ENCODE measurements at places on chromosomes 3 and 15.

DNA sequence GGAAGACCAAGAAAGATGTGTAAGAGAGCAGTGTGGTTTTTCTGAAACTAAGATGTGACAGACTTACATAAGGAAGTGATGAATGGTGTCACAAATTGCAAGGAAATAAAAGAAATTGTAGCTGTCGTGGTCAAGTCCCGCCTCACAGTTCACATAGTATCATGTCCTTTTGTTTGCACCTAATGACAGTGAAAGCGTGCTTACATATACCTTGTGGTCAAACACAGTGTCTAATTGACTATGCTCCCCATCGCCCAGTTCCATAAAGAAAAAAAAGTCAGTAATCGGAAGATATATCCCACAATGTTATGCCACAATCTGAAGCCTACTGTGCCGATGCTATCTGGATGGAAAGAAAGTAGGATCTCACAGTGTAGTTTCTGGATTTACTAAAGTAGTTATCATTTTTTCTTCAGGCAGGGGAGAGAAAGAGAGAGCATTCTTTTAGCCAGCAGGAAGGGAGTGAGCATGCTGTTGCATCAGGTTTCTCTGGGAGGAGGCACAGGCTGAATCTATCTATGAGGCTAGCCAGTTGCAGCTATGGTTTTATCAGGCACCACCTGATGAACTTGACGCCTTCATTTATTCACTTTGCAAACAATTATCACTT, 9.8 kb upstream of the PLSCR1 start:
- no peak for DNase-seq

GRCh38 chr3:119388577-119388976, 74.8 kb downstream of the TMEM39A start:
- no peak for DNase-seq

GRCh38 chr3:116930786-116931185, 221.2 kb downstream of the TUSC7 start:
- no peak for DNase-seq

DNA sequence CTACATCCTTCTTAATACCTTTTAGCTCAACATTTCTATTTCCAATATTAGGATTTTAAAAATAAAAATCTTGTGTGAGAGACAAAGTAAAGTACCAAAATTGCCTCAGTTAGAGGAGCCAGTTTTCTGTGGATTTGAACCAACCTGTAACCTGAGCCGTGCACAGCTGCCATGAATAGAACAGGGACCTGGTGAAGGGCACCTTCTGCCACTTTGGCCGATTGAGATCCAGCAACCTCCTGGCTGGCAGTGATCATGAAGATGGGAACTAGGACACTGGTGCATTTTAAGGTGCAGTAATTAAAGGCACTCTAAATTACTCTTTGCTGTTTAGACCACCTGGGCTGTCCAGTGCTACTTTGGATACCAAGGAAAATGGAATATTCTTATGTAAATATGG, 34.3 kb upstream of the TRAK1 start:
- DNase-seq = no peak

DNA sequence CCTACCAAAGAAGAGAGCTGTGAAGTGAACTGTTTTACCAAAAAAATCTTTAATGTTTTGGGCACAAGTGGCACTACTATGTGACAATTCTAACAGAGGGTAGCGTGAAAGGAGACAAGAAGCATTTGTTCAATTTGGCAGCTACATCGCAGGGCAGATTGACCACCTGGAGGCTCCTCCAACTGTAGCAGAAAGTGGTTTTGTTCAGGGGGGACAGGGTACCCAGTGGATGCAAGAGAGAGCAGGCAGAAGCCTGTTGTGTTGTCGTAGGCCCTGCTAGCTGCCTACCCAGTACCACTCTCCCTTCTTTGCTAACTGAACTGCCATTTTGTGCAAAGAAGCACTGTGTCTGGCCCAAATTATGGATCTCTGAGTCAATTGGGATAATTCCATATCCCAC, 54.8 kb upstream of the SYN2 start:
- DNase-seq = no peak

DNA sequence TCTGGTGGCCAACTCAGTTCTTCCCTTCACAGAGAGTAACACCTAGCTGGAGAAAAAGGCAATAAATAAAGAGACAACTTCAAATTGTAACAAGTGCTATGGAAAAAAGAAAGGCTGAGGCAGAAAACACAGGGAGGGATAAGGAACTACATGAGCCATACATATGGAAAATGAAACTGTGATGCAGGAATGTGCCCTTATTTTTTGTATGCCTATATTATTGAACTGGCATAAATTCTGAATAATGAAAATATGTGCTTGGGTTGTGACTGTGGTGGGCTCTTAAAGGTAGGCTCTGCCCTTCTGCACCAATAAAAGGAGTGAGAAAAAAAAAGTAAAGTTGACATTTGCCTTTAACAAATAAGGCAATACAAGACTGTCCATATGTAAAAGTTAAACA, 19.6 kb downstream of the FHIT start:
- DNase-seq = no peak

GRCh38 chr15:92494806-92495336, 101.2 kb downstream of the ST8SIA2 start:
- DNase-seq = no peak

DNA sequence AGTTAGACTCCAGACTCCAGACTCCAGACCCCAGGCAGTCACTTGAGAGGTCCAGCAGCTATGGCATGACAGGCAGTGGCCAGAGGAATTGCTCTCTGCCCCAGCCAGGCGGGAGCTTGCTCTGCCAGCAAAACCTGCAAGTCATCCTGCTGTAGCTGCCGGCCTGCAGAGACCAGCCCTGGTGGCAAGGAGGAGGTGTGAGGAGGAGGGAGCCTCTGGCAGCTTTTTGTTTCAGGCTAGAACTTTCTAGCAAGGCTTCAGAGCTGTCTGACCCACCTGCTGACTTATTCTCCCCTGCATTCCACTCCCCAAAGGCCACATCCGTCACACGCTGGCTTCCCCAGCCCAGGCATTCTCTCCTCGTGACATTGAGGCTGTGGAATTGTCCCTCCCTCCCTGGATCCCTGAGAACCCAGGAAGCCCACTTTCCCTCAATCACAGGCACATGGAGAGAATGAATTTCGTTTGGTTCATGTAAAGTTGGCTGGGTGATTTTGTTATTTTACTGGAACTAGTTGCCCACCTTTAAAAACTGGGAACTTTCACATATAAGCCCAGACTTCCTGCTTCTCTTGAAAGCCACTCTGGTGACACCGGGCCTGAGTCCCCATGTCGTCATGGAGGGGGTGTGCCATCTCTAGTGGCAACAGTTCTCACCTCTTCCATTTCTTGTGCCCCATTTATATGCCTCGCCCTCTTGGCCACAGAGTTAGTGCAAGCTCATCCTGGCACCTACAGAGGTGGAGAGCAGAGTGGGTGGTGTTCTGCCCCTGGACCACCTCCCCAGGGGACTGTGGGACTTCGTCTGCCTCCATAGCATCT, 82.7 kb downstream of the ABHD5 start:
- no peak for DNase-seq

DNA sequence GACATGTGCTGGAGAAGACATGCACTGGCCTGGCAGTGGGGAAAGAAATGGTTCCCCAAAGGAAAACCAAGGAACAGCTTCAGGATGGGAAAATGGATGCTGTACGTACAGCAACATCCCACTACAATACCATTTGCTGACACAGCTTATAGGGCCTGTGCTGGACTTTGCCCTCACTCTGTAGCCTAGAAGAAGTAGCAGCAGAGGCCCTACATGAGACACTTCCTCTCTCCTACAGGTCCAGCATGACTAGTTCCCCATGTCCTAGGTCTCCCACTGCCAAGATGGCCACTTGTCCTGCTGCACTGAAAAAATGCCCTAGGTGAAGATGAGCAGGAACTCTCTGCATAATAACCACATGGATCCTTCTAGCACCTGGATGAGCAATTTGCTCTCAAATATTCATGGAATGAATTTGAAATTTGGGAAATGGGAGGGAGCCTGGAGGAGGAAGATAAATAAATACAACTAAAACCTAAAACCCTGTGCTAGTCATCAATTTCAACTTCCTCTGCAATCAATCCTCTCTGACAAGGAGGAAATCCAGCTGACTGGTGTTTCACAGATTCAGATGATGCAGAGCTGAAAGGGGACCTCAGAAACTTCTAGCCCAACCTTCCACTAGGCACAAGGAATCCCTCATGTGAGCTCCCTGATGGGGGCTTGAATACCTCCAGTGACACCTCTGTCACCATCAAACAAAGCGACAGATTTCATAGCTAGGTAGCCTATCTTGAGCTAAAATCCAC, 514.3 kb upstream of the PPP2R3A start:
- DNase-seq = no peak

- no peak for DNase-seq
These were observed 154.9 kb downstream of the PEX5L start for GRCh38 chr3:179881791-179882190.

GRCh38 chr3:10956986-10957385, 35.6 kb upstream of the SLC6A1 start:
- DNase-seq = no peak

- no peak for DNase-seq
These were observed 247.8 kb downstream of the GABRB3 start for GRCh38 chr15:26525096-26525495.

DNA sequence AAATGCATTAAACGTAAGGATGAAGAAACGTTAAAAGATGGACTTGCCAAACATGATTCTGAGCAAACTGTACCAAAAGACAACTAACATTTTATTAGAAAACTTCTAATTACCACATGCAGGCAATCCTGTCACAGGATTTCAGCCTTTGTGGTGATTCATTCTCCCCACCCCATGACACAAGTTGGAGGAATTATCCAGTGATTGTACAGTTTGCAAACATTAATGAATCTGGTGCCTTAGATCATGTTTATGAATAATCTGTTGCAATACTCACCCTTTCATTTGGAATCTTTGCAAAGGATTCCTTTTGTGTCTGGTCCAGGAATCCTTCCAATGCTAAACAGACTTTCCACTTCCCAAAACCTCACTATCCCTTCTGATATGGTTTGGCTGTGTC, 23.3 kb upstream of the ERC2 start:
- no peak for DNase-seq

DNA sequence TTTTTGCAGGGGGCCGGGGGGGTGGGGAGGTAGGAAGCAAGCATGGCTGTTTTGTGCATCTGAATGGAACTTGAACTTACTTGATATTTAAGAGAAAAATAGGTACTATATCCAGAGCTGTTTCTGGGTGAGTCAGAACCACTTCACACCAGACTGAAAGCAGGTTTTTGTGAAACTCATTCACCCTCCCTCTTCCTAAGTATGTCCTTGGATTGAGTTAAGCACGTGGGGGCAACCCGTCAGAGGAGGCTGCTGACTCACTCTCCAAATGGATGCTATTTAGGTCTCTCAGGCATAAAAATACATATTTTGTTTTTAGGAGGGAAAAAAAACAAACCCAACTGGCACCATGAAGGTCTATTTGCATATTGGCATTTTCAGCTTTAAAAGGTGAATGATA, 270.3 kb downstream of the RYR3 start:
- DNase-seq = no peak

- DNase-seq = no peak
These were observed 61.4 kb downstream of the FRMD4B start for GRCh38 chr3:69324362-69325025.

DNA sequence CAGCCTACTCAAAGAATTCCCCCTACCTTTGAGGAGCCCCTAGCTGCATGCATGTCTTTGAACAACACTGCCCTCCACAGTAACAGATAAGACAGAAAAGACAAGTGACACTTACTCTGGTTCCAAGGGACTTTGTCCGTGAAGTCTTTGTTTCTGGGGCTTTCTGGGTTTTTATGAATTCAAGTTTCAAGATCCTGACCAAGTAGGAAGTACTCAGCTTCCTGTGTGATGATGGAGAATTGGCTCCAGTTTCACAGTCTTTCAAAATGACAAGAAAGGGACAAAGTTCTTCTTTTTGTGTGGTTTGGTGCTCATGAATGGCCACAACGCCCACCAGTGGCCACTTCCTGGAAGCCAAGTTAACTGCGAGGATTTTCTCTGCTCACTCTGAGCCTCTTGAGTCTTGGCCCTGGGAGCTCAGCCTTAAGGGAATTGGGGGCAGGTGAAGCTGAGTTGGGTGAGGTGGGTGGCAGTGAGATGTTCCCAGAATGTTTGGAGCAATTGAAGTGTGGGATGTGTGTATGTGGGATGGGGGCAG, at the start of gene CCR1:
Gene CCR1, minus strand, starts transcription at position 147 of the 538 bp plus-strand sequence. CDS start 4,000 bp downstream, outside the sequence.
- DNase-seq = no peak

DNA sequence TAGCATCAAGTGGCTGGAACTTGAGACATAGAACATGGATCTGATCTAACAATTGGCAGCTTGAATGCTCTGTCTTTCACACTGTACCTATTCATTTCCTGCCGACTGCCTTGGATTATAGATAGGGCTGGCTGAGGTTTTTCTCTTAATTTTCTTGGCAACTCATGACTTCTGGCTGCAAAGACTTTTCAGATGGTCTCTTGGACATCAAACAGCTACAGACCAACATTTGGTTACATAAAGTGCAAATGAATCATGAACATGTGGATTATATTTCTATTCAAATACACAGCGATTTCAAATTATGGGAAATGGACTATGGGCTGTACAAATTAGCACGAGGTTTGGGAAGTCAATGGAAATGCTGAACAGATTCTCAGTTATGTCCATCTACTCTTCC, 26.2 kb upstream of the IL16 start:
- no peak for DNase-seq

DNA sequence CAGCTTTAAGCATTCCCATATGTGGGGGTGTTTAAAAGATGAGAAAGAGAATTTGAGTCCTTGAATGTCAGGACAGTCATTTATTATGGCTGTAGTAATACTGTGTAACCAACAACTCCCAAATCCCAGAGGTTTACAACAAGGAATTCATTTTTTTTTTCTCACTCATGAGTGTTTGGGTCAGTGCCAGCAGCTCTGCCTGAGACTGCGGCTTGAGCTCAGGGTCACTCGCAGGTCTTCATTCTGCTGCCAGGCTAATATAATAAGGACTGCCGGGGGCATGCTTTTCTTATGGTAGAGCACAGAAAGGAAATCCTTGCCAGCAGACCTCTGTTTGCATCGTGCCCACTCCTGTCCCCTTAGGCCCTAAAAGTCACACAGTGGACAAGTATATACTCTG, 277.9 kb upstream of the LMCD1 start:
- no peak for DNase-seq

- DNase-seq = no peak
These were observed 449.4 kb upstream of the PPP2R3A start for GRCh38 chr3:135516143-135516542.

GRCh38 chr3:106168962-106169750, 300.3 kb upstream of the CBLB start:
- no peak for DNase-seq

- DNase-seq = no peak
These were observed 2.2 kb downstream of the INSYN1 start for GRCh38 chr15:73750951-73751350.

DNA sequence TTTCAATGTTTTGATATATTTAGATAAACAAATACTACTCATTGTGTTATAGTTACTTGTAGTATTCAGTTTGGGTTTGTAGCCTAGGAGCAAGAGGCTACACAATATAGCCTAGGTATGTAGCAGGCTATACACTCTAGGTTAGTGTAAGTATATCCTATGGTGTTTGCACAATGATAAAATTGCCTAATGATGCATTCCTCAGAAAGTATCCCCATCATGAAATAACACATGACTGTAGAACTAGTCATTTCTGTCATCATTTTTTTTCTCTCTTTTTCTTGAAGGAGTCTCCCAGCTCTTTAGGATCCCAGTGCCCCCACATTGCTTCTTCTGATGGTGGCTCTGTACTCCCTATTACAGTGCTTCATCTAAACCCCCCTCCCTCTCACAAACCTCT, 157.7 kb upstream of the CADPS start:
- DNase-seq = no peak
